Right lobe of liver (tissue), 6 donors: ENCODE measurements at places on chromosomes 6 and 20. TPM values are rescaled to one million over a fixed set of nuclear protein-coding genes. Genes with fewer than 3 reads are reported as not detected.

GJA1 gene
- 2.2 TPM for total RNA-seq

FILIP1 gene
- total RNA-seq, result 1.6 TPM

SLCO4A1 gene
- total RNA-seq, result 3.2 TPM

GLP1R gene
- total RNA-seq, result not detected

LBP gene
- total RNA-seq, result 380 TPM
